ENCODE measurements at places on chromosomes 1 and 21.
A peak's percentile ranks its signal among the peaks of the same experiment; 100 is the strongest.

- DNase-seq, result peak; percentile 33
Observed at GRCh38 chr21:17612023-17612564, 607 bp downstream of the BTG3 start.

DNA sequence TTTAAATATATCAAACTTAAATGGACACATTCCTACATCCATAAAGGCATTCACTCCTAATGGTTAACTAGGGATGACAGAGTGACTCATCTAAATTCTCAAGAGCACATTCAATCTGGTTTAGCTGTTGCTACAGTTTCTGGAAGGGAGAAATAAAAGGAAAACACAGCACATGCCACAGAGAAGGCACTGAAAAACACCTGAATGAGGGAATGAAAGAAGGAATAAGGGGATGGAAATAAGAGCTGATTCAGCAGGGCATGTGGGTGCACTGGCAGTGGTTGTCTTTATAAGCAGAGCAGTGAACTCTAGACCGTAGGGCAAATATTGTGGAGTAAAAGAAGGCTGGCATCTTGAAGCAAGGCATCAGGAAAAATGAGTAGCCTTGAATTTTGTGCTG lies 79.3 kb downstream of the LHX4 start:
- DNase-seq, result no peak

GRCh38 chr1:30325085-30325935 lies 398.1 kb downstream of the MATN1 start:
- DNase-seq, result no peak

DNA sequence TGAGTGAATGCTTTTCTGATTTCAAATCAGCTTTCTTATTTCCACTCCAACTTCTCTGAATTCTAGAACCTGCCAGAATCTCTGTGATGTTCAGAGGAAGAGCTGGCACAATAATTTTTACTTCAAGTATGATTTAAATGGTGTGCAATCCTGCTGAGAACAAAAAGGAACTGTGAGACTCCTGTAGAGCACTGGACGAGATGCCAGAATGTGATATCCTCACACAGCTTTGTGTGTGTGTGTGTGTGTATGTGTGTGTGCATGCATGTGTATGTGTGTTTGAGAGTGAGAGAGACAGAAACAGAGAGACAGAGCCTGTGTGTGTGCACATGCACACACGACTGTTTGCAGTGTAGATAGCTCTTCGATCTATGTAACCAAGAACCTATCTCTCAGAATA lies 713.6 kb upstream of the ZP4 start:
- DNase-seq, result no peak

DNA sequence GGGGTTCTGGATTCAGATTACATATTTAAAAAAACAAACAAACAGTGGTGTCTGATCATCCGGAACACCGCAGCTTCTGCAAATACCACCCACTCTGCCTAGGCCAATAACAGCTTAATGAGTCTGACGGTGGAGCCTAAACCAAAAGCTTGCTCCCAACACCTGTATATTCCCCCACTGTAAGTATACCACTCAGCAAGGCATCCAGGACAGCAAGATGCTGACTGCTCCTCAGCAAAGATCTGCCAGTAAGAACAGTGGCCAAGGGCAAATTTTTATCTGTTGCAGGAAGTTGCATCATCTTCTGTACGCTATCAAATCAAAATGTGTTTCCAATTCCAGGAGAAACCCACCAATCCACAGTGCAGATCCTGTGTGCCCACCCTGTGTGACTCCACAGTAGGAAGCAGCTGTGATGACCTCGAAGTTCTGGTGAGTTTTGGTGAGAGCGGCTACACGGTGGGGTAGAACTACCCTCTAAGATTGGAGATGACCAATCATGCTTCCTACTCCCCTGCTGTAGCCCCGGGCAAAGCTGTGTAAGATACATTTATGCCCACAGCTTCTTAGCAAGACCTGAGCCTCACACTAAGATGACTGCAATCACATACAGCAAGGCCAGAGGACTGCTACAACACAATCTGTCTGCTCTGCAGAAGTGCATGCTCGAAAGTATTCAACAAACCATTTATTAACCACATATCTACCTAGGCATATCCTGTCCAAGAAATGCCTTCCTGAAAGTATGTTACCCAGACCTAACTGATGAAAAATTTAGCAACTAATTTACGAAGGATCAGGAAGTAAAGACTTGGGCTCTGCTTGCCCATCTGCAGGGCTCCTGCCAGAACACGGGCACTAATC lies 30.5 kb downstream of the SIPA1L2 start:
- DNase-seq, result peak; percentile 61

DNA sequence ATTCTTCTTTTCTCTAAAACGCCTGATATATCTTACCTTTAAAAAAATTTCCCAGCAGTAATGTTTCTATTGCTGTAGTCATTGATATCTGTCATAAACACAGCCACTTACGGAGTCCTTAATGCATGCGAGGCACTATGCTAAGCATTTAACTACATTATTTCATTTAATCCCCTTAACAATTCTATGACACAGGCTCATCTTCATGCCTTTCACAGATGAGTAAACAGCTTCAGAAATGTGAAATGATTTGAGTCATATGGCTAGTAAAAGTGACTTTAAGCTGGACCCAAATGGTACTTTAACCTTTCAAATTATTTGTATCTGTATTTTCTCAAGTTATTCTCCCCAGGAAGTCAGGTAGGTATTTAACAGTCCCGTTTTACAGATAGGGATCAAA lies 125.1 kb upstream of the FGGY start:
- no peak for DNase-seq
